Fibroblast of mammary gland (primary cell): ENCODE measurements at places on chromosomes 6 and 20.

- no peak for DNase-seq
Observed at GRCh38 chr20:49671433-49671832, 42.2 kb downstream of the B4GALT5 start.

GRCh38 chr6:66369407-66369806 is 662.4 kb upstream of the EYS start:
- DNase-seq = no peak

GRCh38 chr6:13355999-13356785 is 27.9 kb upstream of the TBC1D7 start:
- DNase-seq = no peak

- no peak for DNase-seq
Observed at GRCh38 chr20:63552481-63553249, 1.3 kb upstream of the FNDC11 start.

- DNase-seq = peak; percentile 18
Observed at GRCh38 chr20:15674253-15675060, 898.8 kb downstream of the KIF16B start.

DNA sequence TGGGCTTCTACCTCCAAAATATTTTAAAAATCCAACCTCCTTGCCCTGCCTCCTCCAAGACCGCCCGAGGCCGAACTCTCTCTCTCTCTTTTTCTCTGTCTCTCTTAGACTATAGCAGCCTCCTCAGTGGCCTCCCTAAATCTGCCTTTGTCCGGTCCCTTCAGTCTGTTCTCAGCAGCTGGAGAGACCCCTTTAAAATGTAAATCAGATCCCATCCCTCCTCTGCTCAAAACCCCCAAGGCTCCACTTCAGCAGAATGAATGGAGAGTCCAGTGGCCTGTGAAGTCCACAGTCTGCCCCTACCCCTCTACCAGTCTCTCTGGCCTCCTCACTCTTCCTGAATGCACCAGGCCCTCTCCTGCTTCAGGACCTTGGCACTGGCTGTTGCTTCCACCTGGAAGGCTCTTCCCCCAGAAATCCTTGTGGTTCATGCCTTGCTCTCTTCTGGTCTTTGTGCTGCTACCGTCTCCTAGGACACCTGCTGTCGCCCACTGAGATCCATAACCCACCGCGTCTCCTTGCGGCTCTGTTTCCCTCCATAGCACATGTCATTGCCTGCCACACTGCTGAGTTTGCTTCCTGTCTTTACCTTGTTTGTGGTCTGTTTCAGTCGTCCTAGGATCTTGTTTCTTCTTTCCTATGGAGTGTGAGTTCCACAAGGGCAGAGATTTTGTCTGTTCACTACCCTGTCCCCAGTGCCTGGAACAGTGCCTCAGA is 6.0 kb downstream of the MLN start:
- DNase-seq = no peak

DNA sequence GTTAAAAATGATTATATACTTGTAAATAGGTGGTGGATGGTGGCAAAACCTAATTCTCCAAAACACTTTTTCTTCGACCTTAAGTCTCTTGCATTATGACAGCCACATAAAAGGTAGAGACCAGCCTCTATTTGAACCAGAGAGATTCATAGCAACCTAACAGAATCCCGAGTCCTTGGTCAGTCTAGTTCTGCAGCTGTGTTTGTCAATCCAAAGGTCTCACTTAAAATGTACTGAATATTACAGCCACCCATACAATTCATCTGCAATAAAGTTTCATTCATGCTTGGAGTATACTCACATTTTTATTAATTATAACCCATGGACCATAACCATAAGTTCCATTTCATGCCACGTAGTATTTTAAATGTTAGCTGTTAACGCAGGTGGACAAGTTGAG is 87.2 kb downstream of the EPM2A start:
- no peak for DNase-seq

GRCh38 chr6:112717856-112718255 is 370.7 kb downstream of the RFPL4B start:
- peak; percentile 1 for DNase-seq

DNA sequence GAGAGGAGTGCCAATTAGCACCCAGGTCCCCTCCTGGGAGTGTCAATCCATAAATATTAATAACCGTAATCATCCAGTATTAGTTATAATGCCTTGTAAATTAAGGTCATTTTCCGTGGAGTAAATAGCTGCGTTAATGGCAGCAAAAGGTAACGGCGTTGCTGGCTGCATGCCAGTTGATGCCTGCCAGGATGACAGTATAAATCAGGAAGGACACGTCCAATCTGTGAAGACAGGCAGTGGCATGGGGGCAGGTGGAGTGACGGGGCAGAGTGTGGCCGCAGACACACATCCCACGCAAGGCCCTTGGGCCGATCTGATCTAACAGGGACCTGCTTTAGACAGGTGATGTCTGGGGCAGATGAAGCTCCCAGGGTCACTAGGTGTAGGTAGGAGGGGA is 49.1 kb downstream of the KCNB1 start:
- DNase-seq = no peak

DNA sequence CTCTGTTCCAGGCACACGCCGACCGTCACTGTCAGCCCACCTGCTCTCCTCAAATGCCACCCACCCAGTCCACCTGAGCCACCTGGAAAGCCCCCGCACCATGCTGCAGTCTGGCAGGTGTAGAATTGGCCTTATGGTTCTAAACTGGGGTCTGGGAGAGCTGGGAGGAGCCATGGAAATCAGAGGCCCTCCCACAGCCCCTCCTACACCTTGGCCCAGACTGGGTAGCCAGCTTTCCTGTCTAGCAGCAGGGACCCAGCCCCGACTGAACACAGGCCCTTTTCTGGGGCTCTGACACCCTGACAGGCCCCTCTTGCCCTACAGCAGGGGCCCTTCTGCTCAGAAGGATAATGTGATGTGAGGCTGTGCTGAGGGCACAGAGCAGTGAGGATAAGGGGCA is 31.1 kb downstream of the LRFN2 start:
- no peak for DNase-seq

GRCh38 chr6:16543521-16543920 is 217.7 kb downstream of the ATXN1 start:
- DNase-seq = no peak

- peak; percentile 55 for DNase-seq
Observed at GRCh38 chr20:53613748-53614147, 20.1 kb upstream of the ZNF217 start.

DNA sequence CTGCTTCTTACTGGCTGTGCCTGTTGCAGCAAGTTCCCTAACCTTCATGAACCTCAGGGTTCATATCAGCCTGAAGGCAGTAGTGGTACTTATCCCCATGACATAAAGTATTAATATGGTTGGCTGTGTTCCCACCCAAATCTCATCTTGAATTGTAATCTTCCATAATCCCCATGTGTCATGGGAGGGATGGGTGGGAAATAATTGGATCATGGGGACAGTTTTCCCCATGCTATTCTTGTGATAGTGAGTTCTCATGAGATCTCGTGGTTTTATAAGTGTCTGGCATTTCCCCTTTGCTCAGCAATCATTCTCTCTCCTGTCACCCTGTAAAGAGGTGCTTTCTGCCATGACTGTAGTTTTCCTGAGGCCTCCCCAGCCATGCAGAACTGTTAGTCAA is 61.8 kb downstream of the FAM229B start:
- DNase-seq = no peak

- no peak for DNase-seq
Observed at GRCh38 chr6:137919837-137920730, 53.0 kb downstream of the TNFAIP3 start.

DNA sequence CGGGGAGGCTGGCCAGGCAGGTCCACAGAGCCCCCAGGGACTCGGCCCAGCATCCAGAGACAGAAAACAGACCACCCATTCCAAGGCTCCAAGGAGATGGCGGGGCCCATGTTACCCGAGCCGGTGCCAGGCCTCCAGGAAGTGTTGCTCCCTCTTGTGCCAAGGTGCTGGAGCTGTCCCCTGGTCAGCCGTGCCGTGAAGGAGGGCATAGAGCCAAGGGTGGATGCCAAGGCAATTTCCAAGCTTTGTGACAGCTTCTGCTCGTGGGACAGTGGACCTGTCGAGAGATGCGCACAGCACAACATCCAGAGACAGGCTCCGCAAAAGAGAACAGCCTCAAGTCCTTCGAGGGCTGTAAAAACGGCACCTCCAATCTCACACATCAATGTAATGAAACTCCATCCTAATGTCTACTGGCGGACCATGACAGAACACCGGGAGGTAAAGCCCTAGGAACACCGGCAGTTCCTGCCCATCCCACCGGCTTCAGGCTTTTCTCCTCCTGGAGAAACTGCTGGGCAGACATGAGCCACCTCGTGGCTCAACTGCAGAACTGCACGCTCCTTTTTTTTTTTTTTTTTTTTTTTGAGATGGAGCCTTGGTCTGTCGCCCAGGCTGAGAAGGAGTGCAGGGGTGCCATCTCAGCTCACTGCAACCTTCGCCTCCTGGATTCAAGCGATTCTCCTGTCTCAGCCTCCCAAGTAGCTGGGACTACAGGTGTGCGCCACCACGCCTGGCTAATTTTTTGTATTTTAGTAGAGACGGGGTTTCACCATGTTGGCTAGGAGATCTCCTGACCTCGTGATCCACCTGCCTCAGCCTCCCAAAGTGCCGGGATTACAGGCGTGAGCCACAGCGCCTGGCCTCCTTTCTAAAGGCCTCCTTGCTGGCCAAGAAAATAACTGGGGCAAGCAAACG is 30.9 kb upstream of the AVP start:
- DNase-seq = peak; percentile 61

- DNase-seq = peak; percentile 16
Observed at GRCh38 chr20:14951105-14951504, 613.7 kb upstream of the FLRT3 start.

- DNase-seq = no peak
Observed at GRCh38 chr6:169824021-169824420, 72.6 kb downstream of the ERMARD start.

DNA sequence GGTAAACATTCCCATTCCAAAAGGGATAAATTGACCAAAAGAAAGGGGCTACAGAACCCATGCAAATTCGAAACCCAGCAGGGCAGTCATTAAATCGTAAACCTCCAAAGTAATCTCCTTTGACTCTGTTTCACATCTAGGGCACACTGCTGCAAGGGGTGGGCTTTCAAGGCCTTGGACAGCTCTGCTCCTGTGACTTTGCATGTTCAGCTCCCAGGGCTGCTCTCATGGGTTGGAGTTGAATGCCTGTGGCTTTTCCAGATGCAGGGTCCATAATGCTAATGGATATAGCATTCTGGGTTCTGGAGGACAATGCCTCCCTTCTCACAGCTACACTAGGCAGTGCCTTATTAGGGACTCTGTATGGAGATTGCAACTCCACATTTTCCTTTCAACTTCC is 211.9 kb upstream of the MANEA start:
- DNase-seq = no peak

DNA sequence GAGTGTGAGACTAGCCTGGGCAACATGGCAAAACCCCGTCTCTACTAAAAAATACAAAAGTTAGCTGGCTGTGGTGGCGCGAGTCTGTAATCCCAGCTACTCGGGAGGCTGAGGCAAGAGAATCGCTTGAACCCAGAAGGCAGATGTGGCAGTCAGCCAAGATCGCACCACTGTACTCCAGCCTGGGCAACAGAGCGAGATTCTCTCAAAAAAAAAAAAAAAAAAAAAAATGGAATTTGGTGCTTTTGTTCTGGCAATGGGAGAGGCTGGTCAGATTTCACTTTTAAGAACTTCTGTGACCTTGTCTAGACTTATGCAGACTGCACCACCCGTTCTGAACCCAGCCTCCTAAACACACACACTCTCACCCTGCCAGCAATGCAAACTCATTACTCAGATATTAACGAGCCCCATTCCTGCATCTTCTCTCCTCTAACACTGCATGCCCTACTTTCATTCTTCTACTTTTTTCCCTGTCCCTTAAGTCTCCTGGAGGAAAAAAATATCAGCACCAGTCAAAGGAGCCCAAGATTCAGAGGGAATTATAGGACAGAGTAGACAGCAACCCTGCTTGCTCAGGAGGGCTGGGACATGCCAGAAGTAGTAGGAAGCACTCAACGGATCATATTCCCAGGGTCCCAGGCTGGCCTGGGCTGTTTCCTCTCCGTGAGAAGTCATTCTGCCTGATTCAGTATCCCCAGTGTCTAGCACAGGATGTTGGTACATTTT is 4.4 kb downstream of the MOCS1 start:
- peak; percentile 46 for DNase-seq

GRCh38 chr6:136793363-136793762 is 1.1 kb upstream of the MAP3K5 start:
- DNase-seq = no peak

- DNase-seq = no peak
Observed at GRCh38 chr6:108321253-108321747, 26.4 kb downstream of the AFG1L start.

- no peak for DNase-seq
Observed at GRCh38 chr6:31652925-31653724, 664 bp upstream of the BAG6 start.

GRCh38 chr6:146357578-146358430 is 185.8 kb upstream of the RAB32 start:
- peak; percentile 94 for DNase-seq

DNA sequence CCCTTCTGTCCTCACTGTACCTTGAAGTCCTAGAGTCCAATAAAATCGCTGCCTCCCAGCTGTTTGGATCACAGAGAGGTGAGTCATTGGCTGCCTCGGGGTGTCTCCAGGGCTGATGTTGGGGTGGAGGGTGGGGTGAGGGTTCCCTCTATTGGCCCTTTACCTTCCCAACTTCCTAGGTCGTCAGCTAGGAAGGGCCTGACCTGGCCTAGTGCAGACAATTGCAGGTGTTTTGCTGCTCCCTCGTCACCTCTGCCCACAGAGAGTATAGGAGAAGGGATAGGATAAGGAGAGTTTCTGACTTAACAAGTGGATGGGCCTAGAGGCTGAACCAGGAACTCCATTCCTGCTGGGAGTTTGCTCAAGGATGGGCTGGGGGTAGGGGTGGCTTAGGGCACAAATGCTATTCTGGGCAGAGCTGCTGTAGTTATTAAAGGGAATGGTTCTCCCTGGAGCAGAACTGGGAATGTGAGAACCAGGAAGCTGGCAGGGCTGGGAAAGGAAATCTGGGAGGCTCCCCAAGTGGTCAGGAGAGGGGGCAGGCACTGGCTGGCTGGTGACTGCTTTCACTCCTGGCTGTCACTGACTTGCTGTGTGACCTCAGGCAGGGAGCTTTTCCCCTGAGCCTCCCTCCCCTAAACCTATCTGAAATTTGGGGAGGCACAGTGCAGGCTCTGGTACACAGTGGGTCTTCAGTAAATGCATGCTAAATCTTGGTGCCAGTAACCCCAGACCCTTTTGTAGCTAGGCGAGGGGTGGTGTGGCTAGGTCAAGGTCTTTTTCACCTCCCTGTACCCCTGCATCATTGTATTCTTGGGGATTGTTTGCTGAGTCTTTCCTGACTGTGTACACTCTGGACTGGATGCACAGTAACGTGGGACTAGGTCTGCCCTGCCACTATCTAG is 1.5 kb downstream of the TP53INP2 start:
- DNase-seq = peak; percentile 45

DNA sequence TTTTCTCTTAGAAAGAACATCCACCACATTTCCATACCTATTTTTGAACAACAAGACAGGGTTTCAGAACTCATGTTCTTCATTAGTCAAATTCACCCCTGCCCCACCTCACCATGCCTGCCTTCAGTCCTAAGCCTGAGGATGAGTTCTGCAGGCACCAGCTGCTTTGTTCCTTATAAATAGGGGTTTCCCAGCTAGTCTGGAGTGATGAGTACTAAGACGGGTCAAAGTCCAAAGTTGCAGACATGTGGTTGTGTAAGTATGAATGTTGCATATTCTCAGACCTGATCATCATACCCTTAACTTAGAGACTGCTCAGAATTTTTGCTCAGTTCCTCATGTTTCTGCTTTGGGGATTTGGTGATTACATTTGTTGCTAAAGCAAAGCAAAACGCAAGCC is 257.7 kb upstream of the CDYL start:
- DNase-seq = peak; percentile 71

GRCh38 chr6:118203545-118203944 is 296.5 kb downstream of the SLC35F1 start:
- no peak for DNase-seq
